ENCODE measurements at places on chromosomes 7 and 10.

DNA sequence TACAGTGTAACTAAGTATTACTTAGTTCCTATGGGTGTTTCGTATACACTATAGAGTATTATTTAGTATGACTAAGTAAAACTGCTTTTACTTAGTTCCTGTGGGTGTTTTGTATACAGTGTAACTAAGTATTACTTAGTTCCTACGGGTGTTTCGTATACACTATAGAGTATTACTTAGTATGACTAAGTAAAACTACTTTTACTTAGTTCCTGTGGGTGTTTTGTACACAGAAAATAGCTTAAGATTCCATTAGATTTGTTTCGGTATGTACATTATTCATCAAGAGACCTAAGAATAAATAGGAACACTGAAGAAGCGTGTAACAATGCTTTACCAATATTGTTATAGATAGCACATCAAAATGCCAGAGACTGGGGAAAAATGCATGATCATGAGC is 25.0 kb downstream of the IGF2BP3 start:
- DNase-seq, result no peak

DNA sequence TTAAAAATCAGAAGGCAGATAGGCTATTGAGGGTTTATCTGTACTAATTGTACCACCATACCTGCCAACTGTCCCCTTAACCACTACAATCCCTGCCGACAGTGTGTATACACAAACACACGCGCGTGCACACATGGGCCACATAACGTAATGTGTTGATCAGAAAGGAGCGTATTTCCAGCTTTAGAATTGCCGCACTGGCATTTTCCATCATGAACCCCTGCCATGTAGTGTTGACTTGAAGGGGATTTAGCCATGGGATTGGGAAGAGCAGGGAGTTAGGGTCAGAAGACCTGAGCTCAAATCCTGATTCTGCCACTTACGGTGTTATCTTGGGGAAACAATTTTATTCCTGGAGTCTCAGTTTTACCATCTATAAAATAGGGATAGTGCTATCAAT is 158.9 kb downstream of the TCF7L2 start:
- no peak for DNase-seq

- peak; percentile 22 for DNase-seq
Observed at GRCh38 chr7:74026903-74027682, 880 bp upstream of the ELN start.

DNA sequence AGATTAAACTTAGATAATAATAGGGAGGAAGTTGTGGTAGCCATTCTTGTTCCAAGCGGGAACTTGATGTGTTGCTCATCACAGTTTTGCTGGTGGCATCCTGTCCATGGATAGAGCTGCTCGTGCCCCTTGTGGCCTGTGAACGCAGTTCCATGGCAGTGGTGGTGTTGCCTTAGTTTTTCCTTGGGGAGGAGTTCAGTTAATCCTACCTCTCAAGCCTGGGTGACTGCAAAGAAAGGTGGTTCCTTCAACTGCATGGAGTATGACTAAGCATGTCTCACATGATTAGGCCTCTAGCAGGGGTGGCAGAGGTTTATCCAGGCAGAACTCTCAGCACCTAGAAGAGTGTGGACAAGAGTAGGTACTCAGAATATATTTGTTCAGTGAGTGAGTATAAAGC is 99.7 kb downstream of the MAPK8 start:
- no peak for DNase-seq

DNA sequence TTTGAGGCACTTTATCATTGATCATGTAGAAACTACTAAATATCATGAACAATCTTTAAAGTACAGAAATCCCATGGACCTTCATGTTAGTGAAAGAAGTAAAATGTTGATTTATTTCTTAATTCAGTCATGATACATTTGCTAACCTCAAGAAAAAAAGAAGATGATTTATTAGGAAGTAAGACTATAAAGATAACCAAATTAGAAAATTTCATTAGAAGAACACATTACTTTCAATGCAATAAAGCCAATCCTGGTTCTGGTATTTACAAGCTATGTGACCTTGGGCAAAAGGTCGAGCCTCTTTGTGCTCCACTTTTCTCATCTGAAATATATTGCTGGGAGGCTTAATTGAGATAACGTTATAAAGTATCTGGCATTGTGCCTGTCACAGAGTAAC is 365.0 kb downstream of the KIF20B start:
- DNase-seq, result no peak

DNA sequence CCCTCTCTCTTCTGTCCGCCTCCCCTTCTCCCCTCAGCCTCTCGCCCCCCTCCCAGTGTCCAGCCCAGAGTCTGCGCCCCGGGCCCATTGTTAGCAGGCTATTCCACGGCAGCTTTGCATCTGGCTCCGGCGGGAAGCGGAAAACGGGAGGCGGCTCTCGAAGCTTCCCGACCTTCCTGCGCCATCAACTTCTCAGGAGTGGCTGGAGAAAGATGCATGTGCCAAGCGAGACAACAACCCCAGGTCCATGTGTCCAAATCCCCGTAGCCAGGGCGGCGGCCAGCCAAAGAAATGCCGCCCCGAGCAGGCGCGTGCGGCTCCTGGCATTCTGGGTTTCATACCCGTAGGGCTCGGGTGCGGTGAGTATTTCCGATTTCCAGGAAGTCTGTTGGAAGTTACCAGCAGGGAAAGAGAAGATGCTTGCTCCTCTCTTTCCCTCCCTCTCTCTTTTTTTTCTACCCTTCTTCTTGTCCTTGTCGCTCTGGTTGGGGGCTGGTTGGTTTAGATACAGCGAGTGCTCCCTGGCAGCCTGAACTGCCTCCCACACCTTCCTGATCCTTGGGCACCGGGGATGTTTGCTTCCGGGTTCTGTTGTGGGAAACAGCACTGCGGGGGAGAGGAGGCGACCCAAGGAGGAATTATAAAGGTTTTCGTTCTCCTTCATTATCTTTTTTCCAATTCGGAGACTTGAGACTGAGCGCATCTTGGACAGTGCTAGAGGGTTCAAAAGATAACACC is 1.2 kb upstream of the HOXA2 start:
- no peak for DNase-seq

GRCh38 chr7:135321556-135321955 is 87.9 kb downstream of the STRA8 start:
- DNase-seq, result no peak

GRCh38 chr7:52555805-52556204 is 479.6 kb upstream of the POM121L12 start:
- no peak for DNase-seq

DNA sequence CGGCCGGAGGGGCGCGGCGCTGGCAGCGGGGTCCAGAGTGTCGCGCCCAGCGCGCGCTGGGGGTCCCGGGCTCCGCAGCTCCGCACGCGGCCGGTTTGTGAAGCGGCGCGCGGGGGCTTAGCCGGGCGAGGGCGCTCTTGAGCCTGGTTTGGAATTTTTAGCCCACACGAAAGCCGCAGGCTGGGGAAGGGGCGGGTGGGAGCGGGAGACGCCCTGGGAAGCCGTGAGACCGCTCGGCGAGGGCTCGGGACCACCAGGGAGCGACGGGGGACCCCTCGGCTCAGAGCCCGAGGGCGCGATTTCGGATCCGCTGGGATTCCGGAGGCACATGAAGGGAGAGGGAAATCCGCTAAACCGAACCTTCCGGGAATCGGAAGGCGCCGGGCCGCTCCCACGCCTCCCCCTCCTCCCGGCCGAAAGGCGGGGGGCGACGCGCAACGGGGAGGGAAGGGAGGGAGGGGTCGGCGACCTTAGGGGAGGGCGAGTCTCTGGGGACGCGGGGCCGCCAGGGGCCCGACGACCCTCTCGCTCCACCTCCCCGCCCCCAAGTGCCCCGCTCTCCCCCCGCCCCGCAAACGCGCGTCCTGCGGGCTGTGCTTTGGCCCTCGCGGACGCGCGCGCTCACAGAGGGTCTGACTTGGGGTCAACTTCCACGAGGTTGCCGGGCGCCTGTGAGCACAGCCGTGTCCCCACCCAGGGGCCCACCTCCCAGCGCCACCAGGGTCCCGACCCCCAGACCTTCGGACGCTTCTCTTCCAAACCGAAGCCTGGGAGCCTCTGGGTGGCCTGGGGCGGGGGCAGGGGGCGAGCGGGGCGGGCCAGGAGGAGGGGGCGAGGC is 5.1 kb upstream of the ELFN1 start:
- DNase-seq, result no peak

- no peak for DNase-seq
Observed at GRCh38 chr10:94223702-94224370, 138.9 kb downstream of the NOC3L start.

- DNase-seq, result no peak
Observed at GRCh38 chr10:69878038-69878437, 76.3 kb downstream of the COL13A1 start.

- no peak for DNase-seq
Observed at GRCh38 chr10:114131094-114131493, 42.9 kb downstream of the CCDC186 start.

- peak; percentile 32 for DNase-seq
Observed at GRCh38 chr10:88934900-88935672, 17.5 kb downstream of the ACTA2 start.

GRCh38 chr10:18438361-18439126 is 212.8 kb downstream of the NSUN6 start:
- DNase-seq, result no peak

GRCh38 chr7:132603220-132603833 is 27.1 kb upstream of the PLXNA4 start:
- no peak for DNase-seq

- no peak for DNase-seq
Observed at GRCh38 chr10:78749200-78749599, 319.6 kb upstream of the ZMIZ1 start.

- no peak for DNase-seq
Observed at GRCh38 chr7:711093-711921, 15.2 kb upstream of the DNAAF5 start.

- no peak for DNase-seq
Observed at GRCh38 chr10:79387466-79387973, 40.3 kb downstream of the PPIF start.

- DNase-seq, result no peak
Observed at GRCh38 chr7:95105627-95106026, 198.2 kb downstream of the PPP1R9A start.

- DNase-seq, result no peak
Observed at GRCh38 chr7:99498546-99498944, 1.5 kb downstream of the ZNF394 start.

- DNase-seq, result no peak
Observed at GRCh38 chr7:139177696-139178095, 53.3 kb upstream of the UBN2 start.

DNA sequence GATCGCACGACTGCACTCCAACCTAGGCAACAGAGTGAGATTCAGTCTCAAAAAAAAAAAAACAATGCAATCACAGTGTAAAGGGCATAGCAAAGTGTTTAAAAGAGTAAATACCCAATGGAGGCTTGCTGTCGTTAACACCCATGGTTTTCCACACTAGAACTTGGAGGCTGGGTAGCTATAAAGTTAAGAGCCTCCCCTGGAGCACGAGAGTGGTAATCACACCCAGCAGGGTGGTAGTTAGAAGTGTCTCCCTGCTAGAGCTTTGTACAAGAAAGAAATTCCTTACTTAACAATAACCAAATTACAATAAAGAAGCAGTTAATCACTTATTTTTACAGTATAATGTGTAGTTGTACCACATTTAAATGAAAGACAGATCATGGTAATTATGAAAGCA is 1078.9 kb downstream of the NRG3 start:
- no peak for DNase-seq

DNA sequence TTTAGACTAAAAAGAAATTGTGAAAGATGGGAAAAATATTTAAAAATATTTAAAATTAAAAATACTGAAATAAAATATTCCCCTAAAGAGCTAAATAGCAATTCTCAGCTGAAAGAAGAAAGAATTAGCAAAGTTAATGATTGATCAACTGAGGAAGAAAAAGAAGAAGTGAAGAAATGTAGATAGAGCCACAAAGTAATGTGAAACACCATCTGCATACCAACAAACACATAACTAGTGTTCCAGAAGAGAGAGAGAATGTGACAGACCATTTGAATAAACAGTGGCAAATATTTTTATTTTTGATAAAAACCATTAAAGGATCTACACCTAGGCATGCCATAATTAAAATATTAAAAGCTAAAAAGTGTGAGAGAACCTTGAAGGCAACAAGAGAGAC is 784.5 kb upstream of the ZWINT start:
- DNase-seq, result no peak

DNA sequence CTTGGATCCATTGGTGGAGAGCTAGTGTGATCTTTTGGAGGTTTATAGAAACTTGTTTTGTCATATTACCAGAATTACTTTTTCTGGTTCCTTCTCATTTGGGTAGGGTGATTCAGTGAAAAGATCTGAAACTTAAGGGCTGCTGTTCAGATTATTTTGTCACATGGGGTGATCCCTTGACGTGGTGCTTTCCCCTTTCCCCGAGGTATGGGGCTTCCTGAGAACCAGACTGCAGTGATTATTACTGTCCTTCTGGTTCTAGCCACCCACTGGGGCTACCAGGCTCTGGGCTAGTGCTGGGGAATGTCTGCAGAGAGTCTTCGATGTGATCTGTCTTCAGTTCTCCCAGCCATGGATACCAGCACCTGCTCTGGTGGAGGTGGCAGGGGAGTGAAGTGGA is 1030.0 kb downstream of the GRM8 start:
- no peak for DNase-seq

DNA sequence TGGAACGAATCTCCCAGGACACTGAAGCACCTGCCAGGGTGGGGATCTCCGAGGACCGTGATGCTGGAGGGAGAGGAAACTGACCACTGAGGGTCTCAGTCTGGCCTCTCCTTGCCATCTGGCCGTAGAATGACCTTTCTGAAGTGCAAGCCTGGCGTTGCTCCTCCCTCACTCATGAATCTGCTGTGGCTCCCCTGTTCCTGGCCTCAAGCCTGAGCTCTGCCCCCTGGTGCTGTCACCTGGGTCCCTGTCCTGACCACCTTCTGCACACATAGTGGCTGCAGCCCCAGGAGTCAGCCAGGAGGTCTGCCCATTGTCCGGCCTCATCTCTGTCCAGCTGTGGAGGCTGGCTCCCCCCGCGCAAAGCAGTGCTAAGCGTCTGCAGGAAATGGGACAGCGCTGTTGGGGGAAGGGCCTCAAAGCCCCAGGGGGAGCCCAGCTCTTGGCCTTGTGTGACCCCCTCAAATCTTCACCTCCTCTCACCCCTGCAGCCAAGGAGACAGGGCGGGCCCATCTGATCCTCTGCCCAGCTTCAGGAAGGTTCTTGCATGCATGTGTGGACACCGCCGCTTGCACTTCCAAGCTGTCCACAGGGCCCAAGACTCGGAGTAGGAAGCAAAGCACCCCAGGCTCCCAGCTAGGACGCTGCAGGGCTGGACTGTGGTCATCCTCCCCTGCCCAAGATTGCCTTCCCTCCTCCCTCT is 65.7 kb downstream of the MYL10 start:
- no peak for DNase-seq

DNA sequence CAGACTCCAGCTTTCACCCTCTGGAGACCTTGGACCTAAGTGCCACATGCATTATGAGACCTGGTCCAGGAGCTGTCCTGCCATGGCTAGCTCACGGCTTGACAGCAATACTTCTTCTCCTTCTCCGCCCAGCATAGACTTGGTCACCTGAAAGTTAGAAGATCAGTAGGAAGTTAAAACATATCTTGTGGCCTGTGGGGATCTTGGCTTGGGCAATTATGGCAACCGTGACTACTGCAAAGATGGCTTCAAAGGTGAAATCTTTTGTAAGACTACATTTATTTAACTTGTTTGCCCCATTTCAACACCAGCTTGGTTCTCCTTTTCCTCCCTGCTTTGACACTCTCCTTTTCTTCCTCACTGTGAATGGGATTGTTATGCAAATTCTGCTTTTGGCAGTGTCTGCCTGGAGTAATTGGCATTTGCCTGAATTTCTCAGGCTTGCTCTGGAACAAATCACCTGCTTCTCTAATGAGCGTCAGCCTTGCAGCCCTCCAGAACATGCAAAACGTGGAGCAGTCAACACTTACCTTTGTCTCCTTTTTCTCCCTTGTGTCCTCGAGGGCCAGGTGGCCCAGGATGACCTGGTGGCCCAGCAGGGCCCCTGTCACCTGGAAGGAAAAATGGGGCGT is 53.4 kb downstream of the COL17A1 start:
- no peak for DNase-seq

Data from stimulated activated CD8-positive, alpha-beta memory T cell treated with anti-CD3 and anti-CD28 coated beads, Interleukin-4, amount 100 ng/mL, for 1 hour (primary cell).